ENCODE measurements at places on chromosomes 7 and 10.

GRCh38 chr7:31493714-31494181 lies 20.1 kb upstream of the ITPRID1 start:
- DNase-seq, result peak; percentile 95

GRCh38 chr10:10995120-10995519 lies 22.6 kb upstream of the CELF2 start:
- DNase-seq, result no peak

DNA sequence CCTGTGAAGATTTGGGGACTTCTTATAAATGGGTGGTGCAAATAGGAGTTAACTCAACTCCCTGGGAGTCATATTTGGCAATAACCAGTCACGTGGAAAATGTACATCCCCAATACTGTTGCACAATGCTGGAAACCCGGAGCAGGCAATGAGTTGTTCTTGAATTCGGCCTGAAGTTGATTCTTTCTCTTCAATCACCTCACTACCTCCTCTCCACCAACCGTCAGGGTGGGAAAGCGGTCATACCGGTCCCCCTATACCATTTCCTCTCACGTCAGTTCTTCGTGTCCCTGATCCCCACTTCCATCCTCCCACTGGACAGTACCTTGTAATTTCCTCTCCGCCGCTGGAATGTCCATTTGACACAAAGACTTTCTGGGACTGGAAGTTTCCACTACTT lies 2.8 kb downstream of the GIMAP5 start:
- no peak for DNase-seq

GRCh38 chr10:75353183-75353582 lies 48.4 kb downstream of the ZNF503 start:
- no peak for DNase-seq

- no peak for DNase-seq
Measured at GRCh38 chr10:72026278-72027111, 61.9 kb downstream of the SPOCK2 start.

- DNase-seq, result peak; percentile 83
Measured at GRCh38 chr7:46281071-46281470, 360.0 kb upstream of the IGFBP3 start.

- DNase-seq, result no peak
Measured at GRCh38 chr10:126434235-126434634, 46.0 kb upstream of the ADAM12 start.

All from kidney tubule cell (primary cell).